Activated naive CD4-positive, alpha-beta T cell treated with Interleukin-2 at 50 U/mL for 16 hours (primary cell): ENCODE measurements at places on chromosomes 2 and 18.

DNA sequence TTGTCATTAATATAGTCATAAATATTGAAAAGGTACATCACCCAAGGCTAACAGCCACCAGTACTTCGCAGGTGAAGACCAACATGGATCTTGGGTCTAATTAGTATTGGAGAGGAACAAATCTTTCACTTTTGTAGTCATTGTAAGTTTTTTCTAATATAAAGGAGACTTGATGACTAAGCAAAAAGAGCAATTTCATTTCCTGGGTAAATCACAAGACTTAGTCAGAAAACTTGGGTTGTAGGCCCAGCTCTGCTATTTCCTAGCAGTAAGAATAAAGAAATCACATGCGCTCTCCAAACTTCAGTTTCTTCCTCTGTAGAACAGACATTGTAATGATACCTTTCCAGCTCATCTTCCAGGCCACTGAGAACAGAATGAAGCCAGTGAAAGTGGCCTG is 40.9 kb downstream of the NRP2 start:
- DNase-seq, result no peak

- DNase-seq, result no peak
These were observed 18.9 kb upstream of the BAZ2B start for GRCh38 chr2:159635006-159635789.

- DNase-seq, result no peak
These were observed 71.2 kb downstream of the SPATS2L start for GRCh38 chr2:200377355-200378336.

- no peak for DNase-seq
These were observed 22.4 kb downstream of the ARL6IP6 start for GRCh38 chr2:152740743-152741328.

DNA sequence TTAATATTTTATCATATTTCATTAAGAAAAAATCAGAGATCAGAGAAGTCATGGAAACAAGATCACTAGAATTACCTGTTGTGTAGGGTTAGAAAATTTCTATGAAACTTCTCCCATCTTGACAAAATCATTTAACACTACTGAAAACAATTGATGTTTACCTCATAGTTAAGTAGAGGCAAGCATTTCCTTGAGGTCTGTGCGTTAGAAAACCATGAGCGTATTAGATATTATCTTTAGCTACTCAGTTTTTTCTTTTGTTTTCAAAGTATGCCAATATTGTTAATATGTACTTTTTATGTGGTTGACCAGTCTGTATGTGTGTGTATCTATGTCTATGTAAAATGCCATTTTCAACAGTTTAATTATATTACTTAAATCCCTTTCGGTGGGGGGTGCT is 335.7 kb downstream of the PARD3B start:
- no peak for DNase-seq

- no peak for DNase-seq
These were observed 1101.0 kb upstream of the FANCL start for GRCh38 chr2:59342166-59342565.

- no peak for DNase-seq
These were observed 13.0 kb downstream of the ANTXR1 start for GRCh38 chr2:69026026-69026425.

GRCh38 chr2:213237251-213237650 is 47.0 kb upstream of the SPAG16 start:
- DNase-seq, result no peak

DNA sequence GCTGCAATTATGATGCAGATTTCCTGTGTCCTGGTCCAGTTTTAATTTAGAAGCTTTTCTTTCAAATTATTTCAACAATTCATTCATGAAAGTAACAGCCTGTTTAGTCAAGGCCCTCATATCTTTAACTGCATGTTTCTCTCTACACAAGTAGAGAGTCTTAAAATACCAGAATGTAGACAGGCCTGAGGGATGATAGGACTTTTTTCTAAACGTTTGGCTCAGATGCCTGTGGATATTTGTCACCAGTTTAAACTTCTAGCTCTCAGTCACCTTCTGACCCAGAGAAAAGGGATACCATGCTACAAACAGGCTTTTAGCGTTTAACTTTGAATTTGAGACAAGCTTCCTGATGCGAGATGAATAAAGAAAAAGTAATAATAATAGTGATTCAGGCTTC is 15.7 kb downstream of the COL5A2 start:
- DNase-seq, result no peak

DNA sequence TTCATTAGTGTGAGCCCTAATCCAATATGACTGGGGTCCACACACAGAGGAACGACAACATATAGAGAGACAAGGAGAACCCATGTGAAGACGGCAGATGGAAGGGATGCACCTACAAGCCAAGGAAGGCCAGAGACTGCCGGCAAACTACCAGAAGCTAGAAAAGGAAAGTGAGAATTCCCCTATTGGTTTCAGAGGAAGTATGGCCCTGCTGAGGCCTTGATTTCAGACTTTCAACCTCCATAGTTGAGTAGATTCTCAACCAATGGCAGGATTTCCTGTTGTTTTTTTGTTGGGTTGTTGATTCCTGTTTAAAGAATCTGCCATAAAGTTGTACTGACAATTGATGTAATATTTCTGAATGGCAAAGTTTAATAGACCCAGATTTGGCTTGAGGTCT is 241.5 kb downstream of the SATB2 start:
- DNase-seq, result no peak

DNA sequence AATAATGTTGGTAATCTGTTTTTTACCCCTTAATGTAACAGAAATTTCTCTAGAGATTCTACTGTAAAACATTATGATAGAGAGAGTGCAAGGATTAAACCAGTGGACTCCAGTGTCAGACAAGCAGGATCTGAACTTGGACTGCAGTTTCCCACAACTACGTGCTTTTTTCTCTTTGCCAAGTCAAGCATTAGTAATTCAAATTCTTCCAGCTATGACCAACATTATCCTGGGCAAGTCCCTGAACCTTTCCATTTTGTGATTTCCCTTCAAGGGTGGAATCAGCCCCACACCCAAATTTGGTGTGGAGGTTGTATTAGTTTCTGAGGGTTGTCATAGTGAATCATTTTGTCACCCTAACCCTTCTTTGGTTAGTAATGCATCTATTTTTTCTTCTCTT is 482.0 kb downstream of the ZNF516 start:
- no peak for DNase-seq

- no peak for DNase-seq
These were observed 752.6 kb upstream of the ID2 start for GRCh38 chr2:7929281-7929680.

DNA sequence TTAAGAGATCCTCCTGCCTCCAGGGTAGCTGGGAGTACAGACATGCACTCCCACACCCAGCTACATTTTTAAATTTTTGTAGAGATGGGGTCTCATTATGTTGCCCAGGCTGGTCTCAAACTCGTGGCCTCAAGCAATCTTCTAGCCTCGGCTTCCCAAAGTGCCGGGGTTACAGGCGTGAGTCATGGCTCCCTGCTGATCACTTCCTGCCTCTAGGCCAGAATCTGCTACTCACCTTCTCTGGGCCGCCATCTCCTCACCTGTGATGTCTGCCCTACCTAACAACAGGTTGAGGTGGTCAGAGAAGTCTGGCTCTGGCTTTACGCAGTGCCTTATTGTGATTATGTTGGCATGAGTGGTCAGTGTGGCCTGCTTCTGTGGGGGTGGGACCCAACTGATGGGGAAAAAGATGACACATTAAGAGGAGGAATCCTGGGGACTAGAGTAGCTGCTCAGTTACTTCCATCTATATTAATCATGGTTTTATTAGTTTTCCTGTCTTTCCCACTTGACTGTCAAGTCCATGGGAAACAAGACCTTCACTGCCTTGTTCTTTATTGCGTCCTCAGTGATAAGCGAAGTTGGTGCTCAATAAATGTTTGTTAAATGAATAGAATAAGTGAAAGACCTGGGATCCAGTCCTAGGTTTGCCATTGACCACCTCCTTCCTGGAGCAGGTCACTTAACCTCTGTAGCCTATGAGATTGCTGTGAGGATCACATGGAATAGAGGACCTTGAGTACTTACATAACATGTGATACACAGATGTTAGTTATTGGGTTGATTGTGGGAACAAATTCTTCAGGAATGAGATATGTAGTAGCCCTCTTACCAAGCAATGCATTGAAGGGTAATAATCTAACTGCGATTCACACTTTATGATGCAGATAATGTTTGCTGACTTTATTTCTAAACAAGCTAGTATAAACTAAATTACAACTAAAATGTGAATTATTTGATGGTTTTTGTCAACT is 15.7 kb downstream of the KCTD1 start:
- DNase-seq, result no peak
